GM03348 (cell line): ENCODE measurements at places on chromosomes 4 and X.

- DNase-seq: no peak
Measured at GRCh38 chr4:11427121-11427996, 1.3 kb downstream of the HS3ST1 start.

DNA sequence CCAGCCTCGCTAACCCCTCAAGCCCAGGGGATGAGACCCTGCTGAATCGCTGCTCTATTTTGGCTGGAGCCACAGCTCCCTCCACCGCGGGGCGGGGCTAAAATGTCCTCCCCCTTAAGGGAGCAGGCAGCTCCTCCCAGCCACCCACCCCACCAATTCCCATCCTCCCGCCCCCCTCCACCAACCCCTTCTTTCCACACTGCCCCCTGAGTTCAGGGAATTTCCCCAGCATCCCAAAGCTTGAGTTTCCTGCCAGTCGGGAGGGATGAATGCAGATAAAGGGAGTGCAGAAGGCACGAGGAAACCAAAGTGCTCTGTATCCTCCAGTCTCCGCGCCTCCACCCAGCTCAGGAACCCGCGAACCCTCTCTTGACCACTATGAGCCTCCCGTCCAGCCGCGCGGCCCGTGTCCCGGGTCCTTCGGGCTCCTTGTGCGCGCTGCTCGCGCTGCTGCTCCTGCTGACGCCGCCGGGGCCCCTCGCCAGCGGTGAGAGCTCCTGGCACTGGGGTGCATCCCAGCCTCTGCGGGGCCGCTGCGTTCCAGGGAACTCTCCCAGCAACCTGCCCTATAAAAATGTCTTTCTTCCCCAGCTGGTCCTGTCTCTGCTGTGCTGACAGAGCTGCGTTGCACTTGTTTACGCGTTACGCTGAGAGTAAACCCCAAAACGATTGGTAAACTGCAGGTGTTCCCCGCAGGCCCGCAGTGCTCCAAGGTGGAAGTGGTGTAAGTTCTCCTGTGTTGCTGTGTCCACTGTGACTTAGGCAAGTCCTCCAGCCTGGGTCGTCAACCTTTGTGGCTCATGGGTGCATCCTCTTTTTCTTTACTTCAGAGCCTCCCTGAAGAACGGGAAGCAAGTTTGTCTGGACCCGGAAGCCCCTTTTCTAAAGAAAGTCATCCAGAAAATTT is at the start of gene CXCL6:
CXCL6 (plus strand) TSS at position 306 of the 907 bp plus-strand sequence; CDS start at position 379, 73 bp downstream.
- DNase-seq: peak; percentile 56

- no peak for DNase-seq
Measured at GRCh38 chrX:69155786-69156520, 9.3 kb downstream of the PJA1 start.

DNA sequence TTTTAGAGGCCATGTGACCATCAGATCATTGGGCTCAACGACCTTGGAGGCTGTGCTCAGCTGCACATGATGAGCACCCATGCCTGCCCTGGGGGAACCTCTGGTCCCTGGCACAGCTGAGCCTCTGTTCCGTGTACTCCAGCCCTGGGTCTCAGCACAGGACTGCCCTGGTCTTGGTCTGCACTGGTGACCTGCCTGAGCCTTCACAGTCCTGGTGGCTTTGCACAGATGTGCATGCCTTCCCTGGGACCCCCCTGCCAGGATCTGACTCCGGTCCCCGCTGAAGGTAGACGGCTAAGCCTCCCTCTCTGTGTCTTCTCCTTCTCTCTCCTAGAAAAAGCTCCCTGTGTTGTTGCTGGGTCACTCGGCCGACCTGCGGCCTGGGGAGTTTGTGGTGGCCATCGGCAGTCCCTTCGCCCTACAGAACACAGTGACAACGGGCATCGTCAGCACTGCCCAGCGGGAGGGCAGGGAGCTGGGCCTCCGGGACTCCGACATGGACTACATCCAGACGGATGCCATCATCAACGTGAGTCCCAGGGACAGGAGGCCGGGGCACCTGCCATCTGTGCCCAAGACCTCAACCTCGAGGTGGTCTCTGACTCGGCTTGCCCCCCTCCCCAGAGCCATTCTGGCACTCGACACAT is 21.6 kb downstream of the HTRA3 start:
- DNase-seq: no peak

DNA sequence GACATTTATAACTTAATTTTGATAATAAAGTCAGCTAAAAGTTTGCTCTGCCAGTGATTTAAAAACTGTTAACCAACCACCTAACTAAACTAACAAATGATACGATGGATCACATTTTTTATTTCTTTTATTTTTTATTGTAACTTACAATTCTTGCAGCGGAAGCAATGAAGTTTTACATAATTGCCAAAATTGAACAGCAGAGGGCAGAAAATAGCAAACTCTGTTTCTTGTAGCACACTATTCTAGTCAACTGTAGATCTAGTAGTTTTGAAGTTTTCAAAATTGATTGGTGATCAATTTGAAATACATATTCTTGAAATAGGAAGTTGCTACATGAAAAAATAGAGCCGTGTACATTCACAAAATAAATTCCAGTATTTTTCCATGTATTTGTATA is 2.8 kb upstream of the GRIA2 start:
- peak; percentile 24 for DNase-seq

DNA sequence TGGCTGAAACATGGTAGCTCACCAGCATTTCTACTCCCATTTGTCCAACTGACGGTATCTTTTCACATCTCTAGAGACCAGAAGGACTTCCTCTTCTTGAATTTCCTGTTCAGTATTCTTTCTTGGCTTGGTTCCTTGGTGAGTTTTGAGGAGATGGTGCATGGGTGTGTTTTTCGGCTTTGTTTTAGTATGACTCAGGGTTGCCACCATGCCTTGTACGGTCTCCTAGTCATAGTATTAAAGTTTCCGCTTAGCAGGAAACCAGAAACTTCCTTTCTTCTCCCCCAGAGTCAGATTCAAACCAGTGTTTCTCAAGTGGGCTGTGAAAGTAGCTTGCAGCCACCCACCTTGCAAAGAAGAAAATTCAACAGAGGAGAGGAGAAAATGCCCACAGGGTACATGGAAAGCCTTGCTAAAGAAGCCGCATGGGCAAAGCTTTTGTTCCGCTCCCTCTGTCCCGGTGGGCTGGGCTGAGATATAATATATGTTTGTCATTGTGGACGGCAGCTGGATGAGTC is 5.7 kb downstream of the CD99 start:
- DNase-seq: peak; percentile 76

- DNase-seq: no peak
Measured at GRCh38 chrX:123988423-123989111, 27.1 kb downstream of the STAG2 start.

DNA sequence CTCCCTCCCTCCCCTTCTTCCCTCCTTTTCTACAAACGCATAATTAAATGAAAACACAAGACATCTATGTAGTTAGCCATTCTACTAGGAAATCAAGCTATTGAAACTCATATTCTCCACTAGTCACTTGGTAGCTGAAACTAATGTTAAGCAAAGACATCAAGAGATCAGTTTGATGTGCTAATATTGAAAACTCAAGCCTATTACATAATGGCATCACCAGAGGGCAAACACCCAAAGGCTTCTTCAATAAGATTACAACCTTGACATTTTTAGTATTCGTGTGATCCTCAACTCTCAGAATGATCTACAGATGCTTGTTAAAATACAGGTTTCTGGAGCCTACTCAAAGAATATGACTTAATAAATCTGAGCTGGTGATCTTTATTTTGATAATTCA is 6.2 kb upstream of the GUCY1A1 start:
- no peak for DNase-seq

DNA sequence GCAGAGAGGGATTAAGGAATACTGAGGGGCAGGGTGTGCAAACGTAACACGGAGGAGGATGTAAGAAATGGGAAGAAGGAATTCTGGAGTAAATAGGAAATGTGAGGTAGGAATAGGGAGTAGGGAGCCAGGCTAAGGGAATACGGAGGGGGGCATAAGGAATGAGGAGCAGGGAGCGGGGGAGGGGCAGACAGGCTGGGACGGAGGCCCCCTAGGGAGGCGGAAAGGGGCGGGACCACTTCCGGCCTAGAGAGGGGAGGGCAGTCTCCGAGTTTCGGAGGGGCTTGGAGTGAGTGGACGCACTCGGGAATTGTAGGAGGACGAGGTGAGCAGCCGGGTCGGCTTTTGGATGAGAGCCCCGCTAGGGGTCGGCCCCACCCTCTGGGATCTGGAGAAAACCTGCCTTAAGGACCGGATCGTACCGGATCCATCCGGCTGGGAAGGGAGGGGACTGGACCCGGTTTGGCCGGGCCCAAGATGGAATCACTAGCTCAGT is 612 bp downstream of the MAGED2 start:
- peak; percentile 75 for DNase-seq
